ENCODE measurements at places on chromosomes 16 and 17. TPM values are rescaled to one million over a fixed set of nuclear protein-coding genes. Genes with fewer than 3 reads are reported as not detected.

The MMP2 gene
- 67.9 TPM for polyA plus RNA-seq

The SMIM5 gene
- 29.5 TPM for polyA plus RNA-seq

The ZDHHC1 gene
- polyA plus RNA-seq, result 2.0 TPM

The C1QL1 gene
- 5.2 TPM for polyA plus RNA-seq

The AANAT gene
- polyA plus RNA-seq, result not detected

The TBKBP1 gene
- 5.8 TPM for polyA plus RNA-seq

The OR4D1 gene
- not detected for polyA plus RNA-seq

The CLDN6 gene
- not detected for polyA plus RNA-seq

The TMC5 gene
- polyA plus RNA-seq, result 28.0 TPM

The HBA2 gene
- polyA plus RNA-seq, result 21.3 TPM

The CD300LF gene
- polyA plus RNA-seq, result 0.75 TPM

The CES1 gene
- polyA plus RNA-seq, result 28.9 TPM

The KAT2A gene
- 25.0 TPM for polyA plus RNA-seq

The LAT gene
- polyA plus RNA-seq, result 8.4 TPM

The CLEC18C gene
- polyA plus RNA-seq, result 0.06 TPM

The SHISA9 gene
- 0.15 TPM for polyA plus RNA-seq

The ZNF830 gene
- polyA plus RNA-seq, result 10.7 TPM

The FA2H gene
- 15.0 TPM for polyA plus RNA-seq

The DDX42 gene
- 42.7 TPM for polyA plus RNA-seq

The ZNF500 gene
- 1.8 TPM for polyA plus RNA-seq

The MRPS34 gene
- polyA plus RNA-seq, result 126 TPM

The KCNJ2 gene
- 2.3 TPM for polyA plus RNA-seq

The CUEDC1 gene
- 19.8 TPM for polyA plus RNA-seq

The MYH11 gene
- polyA plus RNA-seq, result 44.0 TPM

The IRX3 gene
- polyA plus RNA-seq, result 11.2 TPM

The TBC1D3K gene
- not detected for polyA plus RNA-seq

The ODAD4 gene
- polyA plus RNA-seq, result 0.78 TPM

The EVPL gene
- polyA plus RNA-seq, result 1.8 TPM

The RPRML gene
- 2.4 TPM for polyA plus RNA-seq

The CTRB1 gene
- 35.9 TPM for polyA plus RNA-seq

The CAPNS2 gene
- not detected for polyA plus RNA-seq

The WWP2 gene
- 16.0 TPM for polyA plus RNA-seq

The TNFRSF12A gene
- 117 TPM for polyA plus RNA-seq

The MPHOSPH6 gene
- 26.8 TPM for polyA plus RNA-seq

The XYLT1 gene
- polyA plus RNA-seq, result 1.1 TPM

The MFSD6L gene
- 0.76 TPM for polyA plus RNA-seq

The CMTM1 gene
- not detected for polyA plus RNA-seq

The KCNH6 gene
- polyA plus RNA-seq, result 0.20 TPM

The CACNG4 gene
- polyA plus RNA-seq, result 0.15 TPM

The GALR2 gene
- not detected for polyA plus RNA-seq

The HBA1 gene
- polyA plus RNA-seq, result not detected

The KRT17 gene
- polyA plus RNA-seq, result 2.0 TPM

The STH gene
- not detected for polyA plus RNA-seq

The DBNDD1 gene
- 9.9 TPM for polyA plus RNA-seq

The CIBAR2 gene
- polyA plus RNA-seq, result 1.5 TPM

The MYH8 gene
- 0.06 TPM for polyA plus RNA-seq

The ANKRD40CL gene
- polyA plus RNA-seq, result 0.40 TPM

The CHST4 gene
- not detected for polyA plus RNA-seq

The TLE7 gene
- not detected for polyA plus RNA-seq

All from stomach (tissue), 19 donors.